IPS DF 6.9 (cell line): ENCODE measurements at places on chromosomes 1 and 21.

GRCh38 chr21:35982717-35983116 is 77.6 kb downstream of the SETD4 start:
- DNase-seq, result no peak
- no peak overlapping the region for H3K27ac ChIP-seq
- no peak overlapping the region for H3K4me3 ChIP-seq
- no peaks in the 10 kb centered on the region for H3K36me3 ChIP-seq
- no peaks in the 10 kb centered on the region for H3K27me3 ChIP-seq

DNA sequence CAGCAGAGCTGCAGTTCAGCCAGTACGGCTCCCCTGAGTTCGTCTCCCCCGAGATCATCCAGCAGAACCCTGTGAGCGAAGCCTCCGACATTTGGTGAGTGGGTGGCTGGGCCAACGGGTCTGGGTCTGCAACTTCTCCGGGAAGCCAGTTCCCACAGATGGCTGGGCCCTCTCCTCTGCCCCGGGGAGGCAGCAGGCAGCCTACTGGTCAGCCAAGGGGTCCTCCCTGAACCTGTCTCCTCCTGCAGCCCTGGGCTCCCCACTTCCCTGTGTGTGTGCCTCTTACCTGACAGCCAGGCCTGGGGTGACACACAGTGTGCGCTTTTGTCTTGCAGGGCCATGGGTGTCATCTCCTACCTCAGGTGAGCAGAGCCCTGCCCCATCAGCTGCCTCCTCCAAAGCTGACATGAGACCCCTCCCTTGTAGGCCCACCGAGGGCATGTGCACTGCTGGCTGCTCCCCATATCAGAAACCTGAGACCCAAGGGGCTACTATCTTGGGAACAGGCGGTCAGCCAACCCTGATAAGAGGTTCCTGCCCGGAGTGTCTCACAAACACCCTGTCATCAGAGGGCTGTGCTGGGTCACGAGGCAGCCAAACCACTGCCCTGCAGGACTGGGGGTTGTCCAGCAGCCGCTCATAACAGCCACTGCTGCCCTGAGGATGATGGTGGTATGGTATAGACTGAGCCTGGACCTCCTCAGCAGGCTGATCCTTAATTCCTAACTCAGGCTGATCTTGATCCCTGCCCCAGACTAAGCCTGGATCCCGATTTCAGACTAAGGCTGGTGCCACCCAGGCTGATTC is 37.6 kb downstream of the TRIM11 start:
- DNase-seq, result no peak
- no peaks in the 10 kb centered on the region; the same call in 1 of the 2 replicates for H3K36me3 ChIP-seq
- no peaks in the 10 kb centered on the region for H3K27me3 ChIP-seq
- no peak overlapping the region for H3K4me3 ChIP-seq
- H3K27ac ChIP-seq, result no peak overlapping the region

DNA sequence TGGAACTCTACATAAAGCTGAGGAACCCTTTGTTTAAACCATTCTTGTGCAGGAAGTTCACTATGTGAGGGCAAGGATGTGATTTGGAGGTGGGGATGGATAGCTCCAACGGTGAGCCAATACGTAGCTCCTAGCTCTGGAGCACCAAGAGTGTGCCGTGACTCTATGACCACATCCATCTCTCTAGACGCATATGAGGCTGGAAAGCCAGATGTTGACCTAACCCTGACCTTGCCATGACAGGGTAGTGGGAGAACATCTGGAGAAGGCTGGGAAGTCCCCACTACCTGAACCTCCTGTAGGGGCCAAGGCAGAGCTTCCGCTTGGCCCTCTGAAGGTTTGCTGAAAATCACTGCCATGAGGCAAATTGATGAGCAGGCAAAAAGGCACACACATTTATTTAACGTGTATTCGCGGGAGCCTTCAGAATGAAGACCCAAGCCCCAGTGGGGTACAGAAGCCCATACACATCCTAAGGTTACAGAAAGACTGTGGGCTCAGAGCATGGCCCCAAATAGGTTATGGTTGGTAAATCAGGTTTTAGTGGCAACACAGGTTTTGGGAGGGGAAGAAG is 43.4 kb downstream of the EIF2D start:
- no peak overlapping the region for H3K27ac ChIP-seq
- DNase-seq, result no peak
- H3K4me1 ChIP-seq, result no peaks in the 10 kb centered on the region; the same call in 1 of the 2 replicates
- H3K36me3 ChIP-seq, result no peaks in the 10 kb centered on the region
- H3K4me3 ChIP-seq, result no peak overlapping the region

DNA sequence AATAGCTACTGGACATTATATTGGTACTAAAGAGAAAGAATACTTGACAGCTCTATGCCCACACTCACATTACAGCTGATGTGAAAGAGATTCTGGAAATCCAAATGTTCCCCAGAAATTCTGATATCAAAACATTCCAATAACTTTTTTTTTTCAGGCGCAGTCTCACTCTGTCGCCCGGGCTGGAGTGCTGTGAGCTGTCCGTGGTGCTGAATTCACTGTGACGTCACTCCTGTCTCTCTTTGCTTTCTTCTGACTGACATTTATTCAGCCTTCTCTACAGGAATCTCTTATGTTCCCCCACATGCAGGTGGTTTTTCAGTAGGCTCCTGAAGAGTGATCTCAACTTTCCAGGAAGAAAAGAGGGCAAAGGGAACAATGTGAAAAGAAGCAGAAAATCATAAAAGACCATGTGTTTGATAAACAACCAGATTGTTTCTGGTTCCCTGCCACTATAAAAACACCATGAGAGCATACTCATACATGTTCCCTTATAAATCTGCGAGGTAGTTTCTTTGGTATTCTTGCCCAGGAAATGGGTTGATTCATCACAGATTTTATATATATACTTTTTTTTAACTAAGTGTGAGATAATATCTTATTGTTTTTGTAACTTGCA is 6.2 kb downstream of the S100A7A start:
- peak; percentile 25 for DNase-seq
- no peaks in the 10 kb centered on the region for H3K27me3 ChIP-seq
- H3K4me3 ChIP-seq, result no peak overlapping the region
- H3K4me1 ChIP-seq, result no peaks in the 10 kb centered on the region

DNA sequence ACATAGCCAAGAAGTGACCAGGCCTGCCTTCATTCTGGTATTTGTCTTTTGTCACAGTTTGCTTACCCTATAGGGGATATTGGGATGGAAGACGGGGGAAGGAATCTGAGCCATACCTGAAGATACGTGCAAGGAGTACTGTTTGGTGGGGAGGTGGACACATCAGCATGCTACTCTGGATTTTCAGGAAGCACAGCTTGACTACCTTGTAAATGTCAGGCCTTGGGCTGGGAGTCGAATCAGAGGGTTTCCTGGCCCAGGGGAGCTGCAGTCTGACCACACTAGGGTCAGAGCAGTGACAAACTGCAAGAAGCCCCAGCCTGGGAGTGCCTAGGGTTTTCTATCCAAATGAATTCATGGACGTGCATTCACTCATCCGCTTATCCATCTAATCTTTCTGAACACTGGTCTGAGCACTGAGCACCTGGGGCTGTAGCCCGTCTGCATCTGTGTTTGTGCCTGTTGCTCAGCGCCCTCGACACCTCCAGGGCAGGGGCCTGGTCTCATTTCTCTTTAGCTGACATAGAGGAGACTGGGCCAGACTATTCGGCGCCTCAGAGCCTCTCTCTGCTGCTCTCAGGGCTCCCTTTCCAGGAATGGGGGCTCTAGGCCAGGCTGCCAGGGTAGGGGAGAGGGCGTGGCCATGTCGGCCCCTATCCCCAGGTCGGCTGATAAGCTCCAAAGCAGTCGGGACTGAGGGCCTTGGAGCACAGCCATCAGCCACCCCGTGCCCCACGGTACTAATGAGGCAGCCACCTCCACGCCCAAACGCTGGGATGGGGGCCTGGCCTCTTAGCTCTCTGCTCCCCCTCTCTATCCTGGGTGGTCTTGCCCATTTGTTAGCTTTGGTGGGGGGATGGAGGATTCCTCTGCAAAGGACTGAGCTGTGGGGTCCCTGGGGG is 47.0 kb upstream of the SLC2A1 start:
- no peak for DNase-seq
- H3K27ac ChIP-seq, result no peak overlapping the region
- peaks cover 13% of the 10 kb centered on the region for H3K4me1 ChIP-seq
- H3K4me3 ChIP-seq, result no peak overlapping the region

- no peak for DNase-seq
- peaks cover 4% of the 10 kb centered on the region; the same call in 1 of the 2 replicates for H3K4me1 ChIP-seq
- no peak within 1 kb of the TSS for H3K27ac ChIP-seq
- no peaks in the 10 kb centered on the region for H3K36me3 ChIP-seq
- peak within 1 kb of the TSS; percentile 68 for H3K4me3 ChIP-seq
Observed at GRCh38 chr1:63322114-63322943, at the start of gene FOXD3. Gene FOXD3, plus strand, starts transcription at chr1:63322567. Its CDS starts 492 bp downstream, at chr1:63323059.

DNA sequence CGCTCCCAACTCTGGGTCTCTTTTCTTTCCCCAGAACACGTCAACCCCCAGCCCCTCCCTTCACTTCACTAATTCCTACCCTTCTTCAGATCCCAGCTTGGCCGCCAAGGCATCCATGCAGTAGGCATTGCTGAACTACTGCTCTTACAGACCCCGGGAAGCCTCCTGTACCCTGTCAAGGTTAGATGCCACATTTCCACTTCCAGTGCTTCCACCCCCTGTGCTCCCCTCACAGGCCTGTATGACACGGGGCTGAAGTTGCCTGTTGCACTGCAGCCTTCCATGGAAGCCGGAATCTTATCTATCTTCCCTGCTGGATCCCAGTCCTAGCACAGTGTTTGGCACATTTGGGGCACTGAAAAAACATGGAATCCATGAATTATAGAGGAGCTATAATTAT is 99.0 kb upstream of the SOD1 start:
- no peaks in the 10 kb centered on the region for H3K27me3 ChIP-seq
- DNase-seq, result no peak
- H3K27ac ChIP-seq, result no peak overlapping the region
- no peak overlapping the region for H3K4me3 ChIP-seq
- H3K4me1 ChIP-seq, result 0 out of 2 replicates have a peak, but pooled peaks cover 4% of the 10 kb centered on the region

DNA sequence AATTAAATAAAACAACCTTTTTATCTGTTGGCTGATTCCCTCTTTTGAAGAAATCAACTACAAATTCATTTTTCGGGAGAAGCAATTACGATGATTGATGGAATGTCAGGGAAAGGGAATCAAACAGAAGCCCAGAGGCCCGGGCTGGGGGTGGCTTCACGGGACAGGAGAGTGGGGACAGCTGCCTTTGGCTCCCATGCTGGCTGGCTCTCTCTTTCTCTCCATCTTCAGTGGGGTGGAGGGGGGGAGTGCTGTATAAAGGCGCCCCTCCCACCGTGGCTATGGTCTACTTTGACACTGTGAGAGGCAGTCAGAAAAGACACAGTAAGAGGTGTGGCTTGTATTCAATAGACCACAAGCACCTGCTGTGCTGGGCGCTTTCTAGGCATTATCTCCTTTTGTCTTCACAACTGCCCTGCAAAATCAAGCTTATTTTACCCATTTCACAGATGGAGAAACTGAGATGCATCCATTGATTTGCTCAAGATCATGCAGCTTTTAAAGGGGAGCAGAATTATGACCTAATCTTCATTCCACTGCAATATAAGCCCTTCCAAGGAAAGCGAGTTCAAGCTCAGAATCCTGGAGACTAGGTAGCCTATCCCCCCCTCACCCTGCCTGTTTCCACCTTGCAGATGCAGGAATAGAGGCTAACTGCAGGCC is 92.9 kb downstream of the GRIK3 start:
- no peak overlapping the region for H3K4me3 ChIP-seq
- no peaks in the 10 kb centered on the region for H3K36me3 ChIP-seq
- H3K4me1 ChIP-seq, result peaks cover 2% of the 10 kb centered on the region; the same call in 1 of the 2 replicates
- no peak for DNase-seq
- no peaks in the 10 kb centered on the region for H3K27me3 ChIP-seq

DNA sequence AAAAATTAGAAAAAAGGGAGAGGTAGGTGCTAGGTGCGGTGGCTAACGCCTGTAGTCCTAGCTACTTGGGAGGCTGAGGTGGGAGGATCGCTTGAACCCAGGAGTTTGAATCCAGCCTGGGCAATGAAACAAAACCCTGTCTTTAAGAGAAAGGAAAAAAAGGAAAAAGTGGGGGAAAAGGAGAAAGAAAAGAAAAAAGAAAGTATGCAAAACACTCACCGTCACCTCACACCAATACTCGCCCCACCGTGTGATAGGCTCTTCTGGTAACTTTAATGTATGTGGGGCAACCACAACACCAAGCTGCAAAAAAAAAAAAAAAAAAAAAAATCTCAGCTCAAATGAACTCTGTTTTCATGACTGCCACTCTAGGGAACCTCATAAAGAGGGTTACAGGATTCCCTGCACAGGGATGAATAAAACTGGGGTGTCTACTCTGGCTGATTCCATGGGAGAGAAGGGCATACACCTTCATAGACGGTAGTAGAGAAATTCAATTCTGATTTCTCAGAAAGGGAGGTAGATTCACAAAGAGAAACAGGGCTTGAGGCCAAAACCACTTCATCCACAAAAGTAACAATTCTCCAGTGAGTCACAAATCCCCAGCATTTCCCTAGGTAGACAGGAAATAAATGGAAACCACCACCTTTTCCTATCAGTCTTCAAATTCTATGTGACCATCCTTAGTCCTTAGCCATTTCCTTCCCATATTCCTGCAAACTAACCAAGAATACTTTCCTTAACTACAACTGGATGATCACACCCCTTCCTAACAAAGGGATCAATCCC is 2.5 kb downstream of the MRPL9 start:
- peaks cover 1% of the 10 kb centered on the region; the same call in 1 of the 2 replicates for H3K4me1 ChIP-seq
- H3K27me3 ChIP-seq, result no peaks in the 10 kb centered on the region
- H3K4me3 ChIP-seq, result no peak overlapping the region
- no peak for DNase-seq

- H3K36me3 ChIP-seq, result no peaks in the 10 kb centered on the region
- DNase-seq, result no peak
- 0 out of 2 replicates have a peak, but pooled peaks cover 2% of the 10 kb centered on the region for H3K27me3 ChIP-seq
- H3K4me3 ChIP-seq, result no peak overlapping the region
- H3K4me1 ChIP-seq, result peaks cover 4% of the 10 kb centered on the region; the same call in 1 of the 2 replicates
Observed at GRCh38 chr1:212667223-212668139, 32.2 kb downstream of the BATF3 start.

GRCh38 chr1:10751561-10752085 is 44.8 kb downstream of the CASZ1 start:
- H3K36me3 ChIP-seq, result no peaks in the 10 kb centered on the region
- H3K27me3 ChIP-seq, result no peaks in the 10 kb centered on the region
- no peak for DNase-seq
- H3K27ac ChIP-seq, result no peak overlapping the region
- no peak overlapping the region for H3K4me3 ChIP-seq

DNA sequence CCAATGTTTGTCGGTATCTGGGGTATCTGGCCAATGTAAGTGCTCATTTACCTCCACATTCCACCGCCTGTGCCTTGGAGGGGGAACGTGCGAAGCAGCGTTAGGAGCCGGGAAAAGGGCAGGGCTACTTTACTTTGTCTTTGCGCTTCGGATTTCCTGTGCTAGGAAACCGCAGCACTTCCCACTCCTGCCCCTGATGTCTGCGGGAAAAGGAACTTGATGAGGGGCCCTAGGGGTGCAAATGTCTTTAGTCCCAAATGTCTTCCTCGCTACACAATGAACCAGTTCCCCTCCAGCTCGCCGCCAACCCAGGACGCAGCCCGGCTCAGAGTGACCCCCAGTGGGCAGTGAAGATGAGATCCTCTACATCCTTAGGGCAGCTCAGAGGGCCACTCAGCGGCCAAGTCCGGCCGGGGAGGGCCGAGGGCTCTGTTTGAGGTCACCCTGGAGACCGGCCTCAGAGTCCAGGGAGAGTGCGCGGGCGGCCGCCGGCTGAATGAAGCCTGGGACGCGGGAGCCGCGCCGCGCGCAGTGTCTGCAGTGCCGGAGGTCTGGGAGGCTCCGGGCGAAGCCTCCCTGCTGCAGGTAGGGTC is at the start of gene DYNLT5:
DYNLT5 (plus strand) TSS at position 460 of the 593 bp plus-strand sequence. CDS start 2,200 bp downstream, outside the sequence.
- no peaks in the 10 kb centered on the region; the same call in 1 of the 2 replicates for H3K4me1 ChIP-seq
- no peaks in the 10 kb centered on the region for H3K36me3 ChIP-seq
- H3K27me3 ChIP-seq, result no peaks in the 10 kb centered on the region; the same call in 1 of the 2 replicates
- H3K4me3 ChIP-seq, result peak within 1 kb of the TSS; percentile 44; the same call in 1 of the 2 replicates
- no peak for DNase-seq
- H3K27ac ChIP-seq, result no peak within 1 kb of the TSS

- H3K4me1 ChIP-seq, result no peaks in the 10 kb centered on the region
- no peaks in the 10 kb centered on the region for H3K27me3 ChIP-seq
- H3K27ac ChIP-seq, result no peak overlapping the region
- H3K36me3 ChIP-seq, result no peaks in the 10 kb centered on the region
- no peak overlapping the region for H3K4me3 ChIP-seq
Observed at GRCh38 chr1:231093156-231093922, 53.3 kb upstream of the FAM89A start.
